ENCODE measurements at places on chromosomes 2 and 18.

DNA sequence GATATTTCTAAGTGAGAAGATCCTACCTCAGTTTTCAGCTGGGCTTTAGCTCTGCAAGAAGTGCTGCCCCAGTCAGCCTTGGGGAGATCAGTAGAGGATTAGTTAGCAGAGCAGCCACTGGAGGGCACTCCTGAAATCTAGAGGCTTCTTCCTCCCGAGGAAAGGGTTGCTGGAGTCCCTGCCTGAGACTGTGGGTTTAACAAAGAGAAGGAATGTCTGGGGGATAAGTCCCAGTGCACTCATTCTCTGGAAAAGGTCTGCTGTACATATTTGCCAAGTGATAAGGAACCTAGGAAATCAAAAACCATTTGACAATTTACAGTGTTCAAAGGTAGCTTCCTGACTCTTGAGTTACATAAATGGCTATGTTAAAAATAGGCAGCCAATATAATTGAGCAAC lies 207.2 kb downstream of the SLC8A1 start:
- peak; percentile 82 for DNase-seq

GRCh38 chr18:43158381-43158780 lies 42.9 kb upstream of the RIT2 start:
- no peak for DNase-seq

GRCh38 chr2:160715428-160715827 lies 221.8 kb upstream of the RBMS1 start:
- DNase-seq: no peak

DNA sequence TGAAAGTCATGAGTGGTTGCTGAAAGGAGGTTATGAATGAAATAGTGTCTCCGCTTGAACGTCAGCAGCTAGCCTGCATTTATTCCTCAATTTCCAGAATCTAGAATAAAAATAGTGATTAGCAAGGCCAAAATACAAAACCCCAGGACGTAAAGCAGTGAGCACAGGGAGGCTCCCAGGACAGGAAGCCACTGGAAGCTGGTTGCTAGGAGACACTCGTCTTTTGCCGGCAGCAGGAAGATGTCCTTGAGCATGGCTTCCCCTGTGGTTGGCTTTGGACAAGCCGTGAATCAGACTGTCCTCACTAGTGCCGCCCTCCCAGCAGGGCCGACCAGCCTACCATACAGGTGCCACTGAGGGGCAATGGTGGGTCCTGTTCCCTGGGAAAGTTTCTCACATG lies 374.4 kb downstream of the MTX2 start:
- DNase-seq: no peak

GRCh38 chr2:130762031-130762909 lies 6.9 kb downstream of the AMER3 start:
- DNase-seq: no peak

GRCh38 chr2:72779495-72779894 lies 46.3 kb downstream of the EXOC6B start:
- no peak for DNase-seq

GRCh38 chr18:70349316-70349715 lies 60.5 kb downstream of the SOCS6 start:
- no peak for DNase-seq

GRCh38 chr18:12048010-12048826 lies 45.4 kb upstream of the ANKRD62 start:
- DNase-seq: no peak

- DNase-seq: no peak
Observed at GRCh38 chr18:24934258-24934932, 417.6 kb downstream of the ZNF521 start.

- no peak for DNase-seq
Observed at GRCh38 chr2:119496682-119497081, 27.6 kb downstream of the SCTR start.

- DNase-seq: no peak
Observed at GRCh38 chr2:149611100-149611820, 23.7 kb upstream of the MMADHC start.

DNA sequence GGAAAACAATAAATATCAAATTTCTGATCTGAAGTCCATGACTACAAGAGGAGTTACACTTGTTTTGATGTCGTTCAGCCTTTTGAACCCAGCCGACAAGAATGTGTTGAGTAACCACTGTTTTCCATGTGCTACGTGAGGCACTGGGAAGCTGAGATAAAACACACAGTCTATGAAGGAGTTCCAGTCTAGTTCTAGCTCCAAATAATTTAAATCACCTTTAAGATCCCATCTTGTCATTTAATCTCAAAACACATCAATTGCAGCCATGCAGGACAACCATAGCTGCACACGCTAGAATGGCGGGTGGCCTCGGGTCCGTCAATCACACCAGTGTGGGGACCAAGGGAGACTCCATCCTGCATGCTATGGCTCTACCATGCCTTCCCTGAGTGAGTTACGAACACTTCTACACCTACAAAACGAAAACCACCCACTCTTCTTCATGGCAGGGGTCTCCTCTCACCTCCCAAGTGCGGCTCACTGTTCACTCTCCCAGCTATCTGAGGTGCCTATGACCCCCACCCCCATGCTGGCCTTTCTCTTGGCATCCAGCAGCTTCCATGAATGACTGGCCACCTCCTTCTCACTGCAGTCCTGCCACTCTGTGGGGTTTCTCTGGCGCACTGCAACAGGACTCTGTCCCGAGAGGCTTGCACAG lies 3.8 kb downstream of the FHL2 start:
- DNase-seq: no peak

DNA sequence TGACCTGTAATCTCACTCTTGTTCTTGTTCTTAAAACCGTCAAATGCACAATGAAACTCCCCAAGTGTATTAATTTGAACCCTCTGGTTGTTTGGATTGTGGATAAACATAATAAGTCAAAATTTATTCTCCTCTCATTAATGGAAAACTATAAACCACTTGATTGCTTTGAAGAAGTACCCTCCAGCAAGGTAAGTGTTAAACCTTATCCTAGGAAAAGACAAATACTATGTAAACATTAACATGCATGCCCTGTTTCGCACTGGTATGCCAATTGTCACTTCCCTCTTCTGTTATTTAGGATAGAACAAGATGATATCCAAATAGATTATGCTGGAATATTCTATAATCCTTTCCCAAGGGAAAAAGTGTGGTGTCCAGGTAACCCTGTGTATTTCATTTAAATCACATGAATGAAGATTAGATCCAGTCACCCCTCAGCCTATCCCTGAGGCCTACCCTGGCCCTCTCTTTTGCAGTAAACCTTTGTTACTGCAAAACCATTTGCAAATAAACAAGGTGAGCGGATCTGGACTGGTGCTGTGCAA lies 1.3 kb downstream of the ADI1 start:
- no peak for DNase-seq

GRCh38 chr2:13584020-13584419 lies 867.3 kb downstream of the TRIB2 start:
- no peak for DNase-seq

- DNase-seq: no peak
Observed at GRCh38 chr2:127048618-127048935, 58.4 kb downstream of the BIN1 start.

DNA sequence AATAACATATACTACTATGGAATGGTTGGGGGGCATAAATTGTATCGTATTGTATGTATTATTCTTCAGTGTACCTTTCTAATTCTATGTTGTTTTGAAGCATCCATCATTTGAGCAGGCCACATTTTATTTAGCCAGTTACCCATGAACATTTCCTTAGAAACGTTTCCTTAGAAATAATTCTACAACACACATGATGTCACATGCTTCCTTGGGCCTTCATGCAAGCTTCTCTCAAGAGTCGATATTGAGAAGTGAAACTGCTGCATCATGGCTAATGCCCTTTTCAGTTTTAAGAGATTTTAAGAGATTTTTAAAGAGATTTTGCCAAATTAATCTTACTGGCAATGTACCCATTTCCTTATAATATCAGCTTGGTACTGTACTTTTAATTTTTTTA lies 63.9 kb downstream of the ALPK2 start:
- no peak for DNase-seq

GRCh38 chr2:226581004-226581403 lies 218.6 kb downstream of the IRS1 start:
- no peak for DNase-seq

DNA sequence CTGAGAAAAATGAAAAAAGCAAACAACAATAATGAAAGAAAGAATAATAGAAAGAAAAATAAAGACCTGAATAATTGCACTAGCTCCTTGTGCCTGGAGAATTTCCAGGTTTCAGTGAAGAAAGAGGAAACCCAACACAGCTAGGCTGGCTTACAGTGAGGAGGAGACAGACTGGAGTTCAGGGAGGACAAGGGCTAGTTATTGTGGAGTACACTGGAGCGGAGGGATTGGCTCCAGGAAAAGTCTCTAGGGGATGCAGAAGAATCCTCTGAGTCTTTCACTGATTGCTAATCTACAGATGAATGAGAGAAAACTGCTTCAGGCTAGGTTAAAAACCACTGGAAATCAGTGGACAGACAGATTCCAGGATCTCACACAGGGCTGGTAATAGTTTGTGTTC lies 163.6 kb upstream of the RBMS1 start:
- no peak for DNase-seq

- peak; percentile 62 for DNase-seq
Observed at GRCh38 chr2:199488772-199489400, 31.1 kb upstream of the SATB2 start.

DNA sequence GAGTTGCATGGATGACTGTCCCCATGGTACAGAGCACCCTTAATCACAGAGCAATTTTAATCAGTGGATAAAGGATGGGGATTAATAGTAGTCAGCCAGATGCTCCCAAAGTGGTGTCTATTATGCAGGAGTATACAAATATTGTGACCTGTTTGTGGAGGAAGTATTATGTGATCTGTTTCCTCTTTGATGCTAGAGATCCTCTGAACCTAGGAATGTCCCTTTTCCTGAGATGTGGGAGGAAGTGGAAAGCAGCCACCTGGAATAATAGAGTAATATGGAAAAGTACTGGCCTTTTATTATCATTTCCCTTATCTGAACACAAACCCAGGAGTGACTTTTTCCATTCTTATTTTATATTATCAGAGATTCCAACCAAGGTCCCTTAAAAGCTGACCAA lies 94.2 kb upstream of the EFEMP1 start:
- DNase-seq: no peak

- DNase-seq: no peak
Observed at GRCh38 chr2:200869014-200869413, 4.6 kb upstream of the CLK1 start.

- peak; percentile 66 for DNase-seq
Observed at GRCh38 chr18:47204908-47205522, 28.9 kb upstream of the IER3IP1 start.

DNA sequence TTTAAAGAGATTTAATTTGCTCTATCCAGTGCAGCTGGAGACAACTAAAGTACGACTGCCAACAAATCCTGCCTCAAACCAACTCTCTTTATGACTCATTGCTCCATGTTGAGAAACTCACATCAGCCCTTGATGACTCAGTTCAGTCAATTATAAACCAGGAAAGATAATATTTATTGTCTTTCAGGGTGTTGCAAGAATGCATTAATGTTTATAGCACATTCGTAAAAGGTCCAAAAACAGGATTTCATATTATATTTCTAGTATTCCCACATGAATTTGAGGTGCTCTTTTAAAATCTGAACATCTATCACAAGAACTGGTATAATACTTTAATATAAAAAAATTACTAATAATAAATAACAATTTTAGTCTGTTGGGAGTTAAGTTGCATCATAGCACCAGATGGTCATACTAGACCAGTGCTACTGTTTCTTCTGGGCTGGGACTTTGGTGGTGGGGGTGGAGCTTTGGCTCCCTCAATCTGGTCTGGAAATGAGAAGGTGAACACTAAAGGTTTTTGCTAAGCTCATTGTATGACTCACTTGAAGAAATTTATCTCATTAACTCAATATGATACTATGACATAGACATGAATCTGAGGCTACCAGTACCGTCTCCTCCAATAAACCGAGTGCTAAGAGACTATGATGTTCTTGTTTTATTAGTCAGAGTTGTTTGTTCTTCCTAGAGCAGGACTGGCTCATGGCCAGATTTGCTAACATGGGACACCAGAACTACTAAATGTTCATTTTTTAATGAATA lies 26.6 kb upstream of the MAP3K20 start:
- DNase-seq: peak; percentile 56

DNA sequence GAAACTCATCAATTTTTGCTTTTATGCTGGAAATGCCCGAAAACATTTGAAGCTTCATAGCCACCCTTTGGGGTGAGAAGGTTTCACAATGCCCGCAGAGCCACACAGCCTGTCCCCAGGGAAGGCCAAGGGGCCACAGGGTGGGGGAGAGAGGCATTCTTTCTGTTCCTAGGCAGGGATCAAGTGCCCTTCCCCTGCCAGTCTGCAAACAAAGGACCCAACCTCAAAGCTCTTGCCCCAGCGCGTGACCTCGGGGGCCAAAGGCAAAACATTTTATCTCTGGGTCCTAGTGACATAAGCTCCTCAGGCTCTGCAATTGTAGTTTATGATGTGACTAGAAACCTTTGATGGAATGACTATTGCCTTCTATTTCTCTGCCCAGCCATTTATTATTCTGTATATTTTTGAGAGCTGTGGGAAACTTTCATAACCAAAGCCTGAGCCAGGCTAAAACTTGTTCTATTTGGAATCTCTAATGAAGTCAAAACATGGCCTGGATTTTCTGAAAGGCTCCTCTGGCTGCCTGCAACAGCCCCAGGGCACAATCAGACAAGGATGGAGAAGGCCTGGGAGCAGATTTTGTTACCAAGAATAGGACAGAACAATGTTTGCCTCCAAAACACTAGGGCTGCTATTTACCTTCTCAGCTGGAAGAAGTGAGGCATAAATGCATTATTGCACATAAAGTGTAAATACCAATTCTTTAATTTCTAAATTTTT lies 137.2 kb upstream of the KCTD1 start:
- DNase-seq: no peak

DNA sequence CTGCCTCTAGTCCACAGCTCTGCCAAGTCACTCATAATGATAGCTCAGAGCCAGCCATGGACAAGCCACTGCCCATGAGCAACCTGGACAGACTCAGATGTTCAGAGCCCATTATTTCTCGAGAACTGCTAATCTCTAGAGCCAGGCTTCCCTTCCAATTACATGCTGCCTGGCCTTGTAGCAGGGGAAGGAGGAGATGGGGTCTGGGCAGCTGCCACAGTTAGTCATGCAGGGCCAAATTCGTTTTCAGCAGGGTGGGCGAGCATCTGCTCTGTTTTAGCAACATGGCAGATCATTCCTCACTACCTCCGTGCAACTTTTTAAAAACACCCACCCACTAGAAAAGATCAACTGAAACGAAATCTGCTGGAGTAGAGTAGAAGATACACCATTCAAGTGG lies 141.8 kb downstream of the MYO5B start:
- DNase-seq: no peak

DNA sequence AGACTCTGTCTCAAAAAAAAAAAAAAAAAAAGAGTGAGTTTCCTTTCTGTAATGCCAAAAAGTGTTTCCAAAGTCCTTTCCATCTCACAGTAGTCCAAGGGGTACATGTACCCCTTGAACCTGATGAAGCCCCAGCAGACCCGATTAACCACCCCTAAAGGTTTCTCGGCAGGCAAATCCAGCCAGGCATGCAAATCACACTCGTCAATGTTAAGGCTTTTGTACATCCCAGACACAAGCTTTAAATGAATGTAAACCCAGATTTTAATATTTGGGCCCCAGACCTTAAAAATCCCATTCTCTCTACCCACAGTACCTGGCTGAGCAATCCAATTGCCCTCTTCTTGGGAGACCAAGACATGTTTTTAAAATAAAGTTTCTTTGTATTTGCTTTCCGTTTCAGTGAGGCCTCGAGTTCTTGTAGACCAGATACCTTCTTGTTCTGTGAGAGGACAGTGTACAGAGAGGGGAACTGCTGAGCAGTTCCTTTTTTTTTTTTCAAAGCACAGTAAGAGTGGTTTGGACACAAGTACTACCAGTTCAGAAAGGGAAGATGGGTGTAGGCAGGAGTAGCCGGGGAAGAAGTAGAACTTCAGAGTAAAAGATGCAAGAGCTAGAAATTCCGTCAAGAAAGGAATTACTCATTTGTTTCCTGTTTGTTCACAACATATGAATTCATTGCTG lies at the start of gene NLRC4:
TSS of gene NLRC4 (minus strand) at position 465 of the 684 bp plus-strand sequence. CDS start 8,111 bp downstream, outside the sequence.
- DNase-seq: no peak
